K562 (cell line): ENCODE measurements at places on chromosomes 7 and 10. TPM values are rescaled to one million over a fixed set of nuclear protein-coding genes. Genes with fewer than 3 reads are reported as not detected.

DNA sequence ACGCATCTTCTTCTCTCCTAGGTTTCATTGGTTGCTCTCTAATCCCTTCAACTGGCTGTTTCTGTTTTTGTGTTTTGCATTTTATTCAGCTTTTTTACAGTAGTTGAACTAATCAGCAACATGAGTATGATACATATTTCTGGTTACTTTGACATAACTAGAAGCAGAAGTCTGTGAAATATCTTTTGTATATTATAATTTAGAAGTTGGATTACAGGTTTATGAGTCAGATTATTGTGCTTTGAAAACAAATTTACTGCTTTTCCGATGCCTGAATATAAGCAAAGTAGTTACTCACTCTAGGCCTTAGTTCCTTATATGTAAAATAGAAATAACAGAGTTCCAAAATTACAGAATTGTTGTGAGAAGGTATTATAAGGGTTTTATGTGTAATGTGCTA lies 96.2 kb upstream of the MEOX2 start:
- DNase-seq: no peak

DNA sequence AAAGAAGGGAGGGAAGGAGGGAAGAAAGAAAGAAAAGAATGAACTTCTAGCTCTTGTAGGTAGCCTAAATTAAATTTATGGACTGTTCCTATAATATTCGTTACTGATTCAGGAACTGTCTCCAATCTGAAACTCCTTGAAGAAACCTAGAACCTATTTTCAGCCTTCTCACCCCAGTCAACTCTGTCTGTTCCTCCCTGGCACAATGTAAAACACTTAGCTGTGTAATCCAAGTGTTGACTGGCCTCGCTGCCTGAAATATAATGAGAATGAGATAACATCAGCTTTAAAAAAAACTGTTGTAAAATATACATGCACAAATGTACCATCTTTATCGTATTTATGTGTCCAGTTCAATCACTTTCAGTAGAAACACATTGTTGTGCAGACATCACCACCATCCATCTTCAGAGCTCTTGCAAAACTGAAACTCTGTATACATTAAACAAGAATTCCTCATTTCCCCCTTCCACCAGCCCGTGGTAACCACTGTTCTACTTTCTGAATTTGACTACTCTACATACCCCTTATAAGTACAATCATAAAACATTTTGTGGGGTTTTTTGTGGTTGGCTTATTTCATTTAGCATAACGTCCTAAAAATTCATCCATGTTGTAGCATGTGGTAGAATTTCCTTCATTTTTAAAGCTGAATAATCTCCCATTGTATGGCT lies 6.3 kb upstream of the C7orf33 start:
- no peak for DNase-seq

DNA sequence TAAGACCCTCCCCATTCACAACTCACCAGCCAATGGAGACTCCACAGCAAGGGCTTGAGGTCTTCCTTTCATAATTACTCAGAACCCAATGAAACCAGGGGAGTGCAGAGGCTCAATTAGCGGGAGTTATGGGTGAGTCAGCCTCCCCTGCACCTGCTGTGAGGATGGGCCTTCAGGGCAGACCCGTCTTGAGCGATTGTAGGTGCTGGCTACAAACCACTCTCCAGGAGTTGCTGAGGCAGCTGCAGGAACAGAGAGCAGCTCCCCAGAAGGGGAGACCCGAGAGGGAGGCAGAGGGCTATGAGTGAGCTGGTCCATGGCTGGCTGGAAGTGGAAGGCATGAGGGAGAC lies 58.5 kb upstream of the SORCS3 start:
- no peak for DNase-seq

DNA sequence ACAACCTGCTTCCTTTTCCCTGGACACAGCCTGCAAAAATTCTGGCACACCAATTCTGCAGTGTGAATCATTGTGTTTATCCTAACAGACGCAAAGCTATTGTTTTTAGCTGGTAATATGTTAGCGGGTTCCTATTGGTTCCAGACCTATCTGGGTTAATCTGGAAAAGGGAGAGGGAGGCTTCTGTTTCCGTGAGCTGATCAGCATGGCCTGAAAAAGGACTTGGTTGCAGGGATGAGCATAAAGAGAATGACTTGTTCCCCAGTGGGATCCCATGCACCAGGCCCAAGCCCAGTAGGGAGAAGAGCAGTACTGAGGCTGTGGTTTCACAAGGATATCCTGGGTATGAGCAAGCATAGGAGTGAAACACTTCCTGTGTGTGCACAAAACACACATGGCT lies 78.4 kb downstream of the PDE1C start:
- DNase-seq: no peak

DNA sequence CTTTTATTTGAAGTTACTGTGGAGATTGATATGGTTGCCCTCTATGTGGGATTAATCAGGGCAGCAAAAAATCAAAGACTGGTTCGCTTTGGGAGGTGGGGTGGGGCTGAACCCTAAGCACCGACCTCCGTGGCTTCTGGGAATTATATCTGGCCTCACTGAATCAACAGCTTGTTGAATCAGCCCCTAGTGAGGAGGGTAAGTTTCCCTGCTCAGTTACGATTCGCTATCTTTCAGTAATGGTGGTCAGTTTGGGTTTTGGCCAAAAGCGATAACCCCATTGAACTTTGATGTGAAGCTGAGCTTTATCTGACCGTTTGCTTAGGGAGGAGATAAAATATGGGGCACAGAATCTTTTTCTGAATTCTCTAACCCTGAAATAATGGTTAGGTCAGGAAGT lies 16.6 kb upstream of the ARPC1A start:
- DNase-seq: no peak

GRCh38 chr7:105185290-105186010 lies 171.4 kb downstream of the KMT2E start:
- DNase-seq: no peak

The CRPPA gene
- total RNA-seq: 8.6 and 9.1 TPM in 2 replicates
